ENCODE measurements at places on chromosomes 11 and 22.

GRCh38 chr11:130798801-130799200 is 117.5 kb downstream of the SNX19 start:
- DNase-seq: no peak

GRCh38 chr11:80748207-80748925 is 1307.5 kb upstream of the TENM4 start:
- no peak for DNase-seq

- DNase-seq: no peak
These were observed 2.0 kb downstream of the FBLN1 start for GRCh38 chr22:45504373-45505341.

GRCh38 chr11:57981536-57981935 is 42.1 kb upstream of the OR9Q1 start:
- no peak for DNase-seq

- DNase-seq: no peak
These were observed 32.2 kb downstream of the P4HA3 start for GRCh38 chr11:74279256-74279655.

- DNase-seq: no peak
These were observed 74.9 kb downstream of the DEPDC5 start for GRCh38 chr22:31828739-31829138.

DNA sequence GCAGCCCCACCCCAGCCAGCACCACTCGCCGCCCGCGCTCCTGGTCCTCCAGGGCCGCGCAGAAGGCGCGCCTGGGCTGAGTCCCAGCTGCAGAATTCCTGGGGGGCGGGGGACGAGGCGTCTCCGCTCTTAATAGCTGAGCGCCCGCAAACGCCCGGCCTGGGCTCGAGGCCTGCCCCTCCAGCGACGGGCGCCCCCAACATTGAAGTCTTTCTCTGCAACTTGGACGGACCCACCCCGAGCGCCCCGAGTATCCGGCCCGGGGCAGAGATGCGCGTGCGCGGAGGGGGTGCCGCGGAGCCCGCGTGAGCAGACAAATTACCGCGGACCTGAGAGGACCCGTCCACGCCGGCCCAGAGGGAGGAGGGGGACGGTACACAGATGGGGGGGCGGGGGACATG is 6.7 kb upstream of the SYT7 start:
- DNase-seq: no peak

- DNase-seq: peak; percentile 11
These were observed 1.7 kb downstream of the QSER1 start for GRCh38 chr11:32894149-32894827.

DNA sequence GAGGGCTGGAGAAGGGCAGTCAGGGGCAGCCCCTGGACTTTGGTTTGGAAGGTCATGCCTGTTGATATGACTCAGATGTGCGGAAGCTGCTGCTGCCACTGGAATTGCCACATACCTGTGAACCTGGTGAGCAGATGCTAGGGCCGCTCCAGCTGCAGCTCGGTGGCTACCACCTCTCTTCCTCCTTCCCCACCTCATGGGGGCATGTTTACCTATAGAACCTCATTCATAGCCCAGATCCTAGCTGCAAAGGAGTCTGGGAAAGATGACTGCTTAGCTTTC is 17.5 kb upstream of the TSPAN18 start:
- no peak for DNase-seq

DNA sequence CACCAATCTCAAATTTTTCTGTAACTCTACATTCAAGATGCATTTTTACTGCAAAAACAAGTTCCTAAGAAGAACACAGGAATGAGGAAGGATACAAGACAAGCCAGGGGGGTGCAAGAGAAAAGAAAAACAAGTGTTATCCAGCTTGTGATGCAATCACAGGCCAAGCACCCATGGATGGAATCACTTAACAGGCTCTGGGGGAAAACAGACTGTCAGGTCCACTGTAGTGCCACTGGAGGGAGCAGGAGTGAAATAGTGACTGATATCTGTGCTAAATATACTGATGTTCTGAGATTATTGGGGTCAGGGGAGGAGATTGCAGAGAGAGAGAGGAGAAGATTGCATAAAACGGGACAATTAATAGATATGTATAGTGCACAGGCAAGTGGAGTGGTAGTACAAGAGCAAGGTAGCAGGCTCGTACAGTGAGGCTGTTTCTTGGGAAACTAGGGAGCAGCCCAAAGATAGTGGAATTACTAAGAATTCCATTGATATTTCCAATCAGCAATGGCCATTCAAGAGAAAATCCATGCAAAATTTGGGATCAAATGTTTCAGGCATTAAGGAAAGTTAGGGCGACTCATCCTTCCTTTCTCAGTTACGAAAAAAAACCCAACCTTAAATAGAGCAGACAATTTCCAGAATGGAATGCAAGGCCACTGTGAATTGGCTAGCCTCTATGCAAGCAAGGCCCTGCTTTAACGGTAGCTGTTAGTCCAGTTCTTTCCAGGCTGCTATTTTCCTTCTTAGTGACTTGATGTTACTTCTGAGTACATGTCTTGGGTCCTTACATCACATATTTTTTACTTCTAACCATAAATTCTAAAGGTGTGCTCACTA is 52.2 kb upstream of the CEP126 start:
- DNase-seq: no peak

GRCh38 chr11:390175-390574 is 3.8 kb upstream of the PKP3 start:
- no peak for DNase-seq

- peak; percentile 51 for DNase-seq
These were observed 201.0 kb upstream of the NAV2 start for GRCh38 chr11:19511413-19512183.

GRCh38 chr11:110152199-110152598 is 59.0 kb downstream of the ZC3H12C start:
- DNase-seq: no peak

DNA sequence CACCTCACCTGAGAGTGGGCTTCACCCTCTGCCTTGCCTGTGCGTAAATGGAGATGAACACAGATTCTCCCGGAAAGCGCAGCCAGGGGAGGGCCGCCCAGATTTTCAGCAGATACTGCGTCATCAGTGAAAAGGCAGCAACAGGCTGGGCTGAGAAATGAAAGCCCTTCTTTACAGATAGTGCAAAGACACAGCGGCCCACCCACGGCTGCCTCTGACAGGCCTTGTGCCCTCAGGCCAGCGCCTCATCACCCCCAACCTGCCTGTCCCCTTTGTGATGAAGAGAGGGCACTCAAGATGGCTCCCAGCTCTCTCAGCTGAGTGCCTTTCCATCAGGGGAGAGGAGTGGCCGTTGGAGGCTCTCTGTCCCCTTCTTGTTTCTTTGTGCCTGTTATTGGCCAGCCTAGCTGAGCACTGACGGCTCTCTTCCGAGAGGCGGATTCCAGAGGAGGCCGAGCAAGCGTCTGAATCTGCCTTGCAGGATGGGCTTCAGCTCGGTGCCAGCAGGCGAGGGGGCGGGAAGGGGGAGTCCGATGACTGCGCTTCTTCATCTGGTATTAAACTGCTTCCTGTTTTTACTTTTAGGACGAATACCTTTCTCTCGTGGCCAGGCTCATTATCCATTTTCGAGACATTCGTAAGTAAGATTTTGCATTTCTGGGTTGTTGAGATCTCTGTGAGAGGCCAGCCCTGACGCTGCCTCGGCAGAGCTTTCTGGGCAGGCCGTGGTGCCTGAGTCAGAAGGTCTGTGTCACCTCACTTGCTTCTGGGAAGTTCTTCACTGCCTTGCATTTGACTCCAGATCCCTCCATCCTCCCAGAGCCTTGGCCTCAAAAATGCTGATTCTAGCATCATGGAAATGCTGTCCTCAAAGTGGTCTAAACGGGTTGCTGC is 43.7 kb downstream of the MED15 start:
- DNase-seq: peak; percentile 65

DNA sequence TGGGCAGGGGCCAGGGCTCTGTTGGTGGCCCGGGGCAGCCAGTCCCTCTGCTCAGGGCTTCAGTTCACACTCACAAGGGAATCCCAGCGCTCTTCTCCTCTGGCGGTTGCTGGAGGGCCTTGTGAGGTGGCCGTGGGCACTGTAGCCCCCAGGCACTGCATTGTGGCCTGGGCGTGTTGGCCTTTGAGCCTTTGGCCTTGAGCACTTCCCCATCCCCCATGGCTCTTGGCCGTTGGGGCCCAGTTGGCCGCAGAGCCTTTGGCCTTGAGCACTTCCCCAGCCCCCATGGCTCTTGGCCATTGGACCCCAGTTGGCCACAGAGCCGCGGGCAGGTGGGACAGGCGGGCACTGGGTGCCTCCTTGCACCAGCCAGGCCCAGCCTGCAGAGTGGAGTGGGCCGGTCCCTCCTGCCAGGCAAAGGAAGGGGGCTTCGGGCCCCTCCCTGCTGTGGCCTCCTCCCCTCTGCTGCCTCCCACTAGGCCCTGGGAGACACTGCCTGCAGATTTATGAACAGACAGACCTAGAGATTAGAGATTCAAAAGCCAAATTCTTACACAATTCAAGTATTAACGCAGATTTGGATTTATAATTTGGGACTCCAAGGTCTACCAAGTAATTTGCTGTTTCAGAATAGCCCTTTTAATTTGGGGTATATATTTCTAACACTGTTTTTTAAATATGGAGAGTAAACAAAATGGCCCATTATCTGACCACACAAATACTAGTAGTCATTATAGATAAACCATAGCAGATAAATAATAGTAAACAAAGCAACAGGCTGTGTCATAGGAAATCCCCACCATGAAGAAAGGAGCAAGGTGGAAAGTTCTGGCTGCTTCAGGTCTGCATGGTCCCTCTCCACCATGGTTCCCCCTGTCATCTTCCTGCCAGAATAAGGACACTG is 18.2 kb upstream of the TXNRD2 start:
- DNase-seq: no peak

DNA sequence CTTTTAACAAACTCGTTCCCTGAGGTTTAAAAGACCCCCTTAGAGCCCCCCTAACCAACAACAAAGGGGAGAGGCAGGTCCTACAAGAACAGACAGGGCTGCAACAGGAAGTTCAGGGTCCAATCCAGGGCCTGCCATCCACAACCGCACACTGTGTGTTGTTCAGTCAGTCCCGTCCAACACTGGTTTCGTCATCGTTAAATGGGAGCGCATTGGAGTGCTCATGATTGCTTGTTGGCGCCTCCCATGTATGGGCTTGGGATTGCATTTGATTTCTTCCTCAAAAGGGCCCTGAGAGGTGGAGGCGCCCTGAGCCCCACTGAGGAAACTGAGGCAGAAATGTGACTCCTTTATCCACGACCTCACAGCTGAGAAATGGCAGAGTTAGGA is 174.1 kb downstream of the MN1 start:
- no peak for DNase-seq

- no peak for DNase-seq
These were observed 70.1 kb downstream of the LIF start for GRCh38 chr22:30176431-30176830.

- DNase-seq: no peak
These were observed 43.5 kb upstream of the MYEOV start for GRCh38 chr11:69250186-69251056.

DNA sequence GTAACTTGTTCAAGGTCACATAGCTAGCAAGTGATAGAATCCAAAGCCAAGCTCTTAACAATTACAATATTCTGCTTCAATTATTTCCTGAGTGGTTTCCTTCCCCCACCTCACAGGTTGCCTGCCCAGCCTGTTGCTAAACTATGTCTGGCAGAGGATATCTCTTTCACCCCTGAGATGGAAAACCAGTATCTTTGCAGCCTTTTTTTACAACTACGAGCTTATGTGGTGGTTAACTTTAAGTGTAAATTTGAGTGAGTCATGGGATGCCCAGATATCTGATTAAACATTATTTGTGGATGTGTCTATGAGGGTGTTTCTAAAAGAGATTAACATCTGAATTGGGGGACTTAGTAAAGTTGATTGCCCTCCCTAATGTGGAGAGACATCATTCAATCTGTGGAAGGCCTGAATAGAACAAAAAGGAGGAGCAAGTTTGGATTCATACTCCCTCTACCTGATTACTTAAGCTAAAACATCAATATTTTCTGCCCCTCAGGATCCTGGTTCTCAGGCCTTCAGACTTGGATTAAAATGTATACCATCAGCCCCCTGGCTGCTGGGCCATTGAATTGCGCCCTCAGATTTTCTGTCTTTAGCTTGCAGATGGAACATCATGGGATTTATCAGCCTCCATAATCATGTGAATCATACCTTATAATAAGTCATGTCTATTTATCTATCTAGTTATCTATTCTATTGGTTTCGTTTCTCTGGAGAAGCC is 911.9 kb downstream of the METTL15 start:
- no peak for DNase-seq

GRCh38 chr11:68193018-68193417 is 20.1 kb downstream of the KMT5B start:
- DNase-seq: no peak

DNA sequence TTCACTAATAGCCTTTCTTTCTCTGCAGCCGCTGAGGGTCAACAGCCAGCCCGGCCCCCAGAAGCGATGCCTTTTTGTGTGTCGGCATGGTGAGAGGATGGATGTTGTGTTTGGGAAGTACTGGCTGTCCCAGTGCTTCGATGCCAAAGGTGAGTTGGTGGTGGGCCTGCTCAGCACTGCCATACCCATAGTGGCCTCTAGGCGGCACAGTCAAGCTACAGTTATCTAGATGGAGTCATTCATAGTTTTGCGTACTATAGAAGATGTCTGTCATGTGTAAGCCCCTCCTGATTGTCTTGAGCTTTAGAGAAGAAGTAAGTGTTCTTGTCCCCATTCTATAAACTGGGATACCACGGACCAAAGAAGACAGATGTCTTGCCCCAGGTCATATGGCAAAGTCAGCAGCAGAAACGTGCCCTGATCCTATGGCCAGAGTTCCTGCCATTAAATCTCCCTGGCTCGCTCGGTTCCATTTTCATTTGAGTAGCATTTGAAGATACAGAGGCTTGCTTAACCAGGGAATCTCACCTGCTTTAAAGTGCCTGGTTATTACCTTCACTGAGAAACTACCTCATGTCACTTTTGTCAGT is 42.1 kb upstream of the CRTAM start:
- no peak for DNase-seq

DNA sequence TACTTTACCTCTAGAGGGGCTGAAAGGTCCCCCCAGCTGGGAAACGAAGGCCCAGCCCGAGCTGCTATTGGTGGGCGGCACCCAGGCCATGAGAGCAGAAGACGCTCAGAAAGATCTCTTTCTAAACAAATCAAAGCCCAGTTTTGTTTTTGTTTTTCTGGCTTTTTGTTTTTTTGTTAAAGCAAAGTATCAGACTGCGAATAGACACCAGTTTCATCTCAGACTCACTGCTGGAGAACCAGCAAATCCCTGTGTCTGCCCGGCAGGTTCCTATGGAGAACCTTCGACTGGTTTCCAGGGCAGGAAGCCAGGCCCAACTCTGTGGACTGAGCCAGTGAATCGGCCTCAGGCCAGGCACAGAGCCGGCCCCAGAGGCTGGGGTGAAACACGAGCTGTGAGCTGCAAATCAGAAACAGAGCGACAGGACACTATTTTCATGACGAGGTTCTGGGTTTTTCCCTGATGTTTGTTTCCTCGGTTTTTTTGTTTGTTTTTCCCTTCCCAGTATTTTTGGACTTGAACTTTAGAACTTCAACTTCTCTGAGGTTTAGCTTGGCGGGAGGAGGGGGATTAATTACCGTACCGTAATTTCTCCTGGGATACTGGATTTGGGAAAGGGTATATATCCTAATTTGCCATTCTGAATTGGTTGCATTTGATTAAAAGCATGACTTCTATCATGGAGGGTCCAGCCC is 16.0 kb upstream of the B4GALNT4 start:
- no peak for DNase-seq
